ENCODE measurements at places on chromosomes 2 and 18.

DNA sequence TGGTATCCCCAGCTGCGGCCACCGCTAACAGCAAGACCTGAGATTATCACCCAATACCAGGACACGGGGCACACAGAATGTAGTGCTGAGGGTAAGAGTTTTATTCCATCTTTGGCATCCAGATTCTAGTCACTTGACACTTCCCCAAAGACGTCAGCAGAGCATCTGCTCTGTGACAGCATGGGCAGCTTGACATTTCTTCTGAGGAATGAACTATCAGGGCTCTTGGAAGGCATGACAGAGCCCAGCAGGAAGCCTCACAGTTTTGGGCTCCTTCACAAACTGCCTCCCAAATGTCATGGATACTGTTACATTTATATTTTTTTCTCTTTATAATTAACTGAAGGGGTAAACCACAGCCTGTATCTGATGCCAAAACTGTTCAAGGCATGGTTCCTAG lies 1010.7 kb downstream of the TDRD15 start:
- DNase-seq = no peak

- DNase-seq = no peak
These were observed 6.7 kb upstream of the ADCY3 start for GRCh38 chr2:24926602-24927252.

DNA sequence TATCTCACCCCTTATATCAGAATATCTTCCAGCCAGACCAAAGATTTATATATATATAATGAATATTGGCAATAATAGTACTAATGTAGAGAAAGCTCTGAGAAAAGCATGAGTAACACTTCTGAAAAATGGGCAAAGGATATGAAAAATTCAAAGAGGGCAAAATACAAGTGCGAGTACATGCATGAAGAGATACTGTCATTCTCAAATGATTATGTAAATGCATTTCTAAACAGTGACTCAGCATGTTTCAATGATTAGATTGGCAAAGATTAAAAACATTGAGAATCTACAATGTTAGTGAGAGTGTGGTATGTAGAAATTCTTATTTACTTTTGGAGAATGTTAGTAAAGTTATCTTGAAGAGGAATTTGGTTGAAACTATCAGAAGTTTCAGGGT lies 118.3 kb upstream of the NEDD4L start:
- DNase-seq = no peak

GRCh38 chr2:102342888-102343287 lies 12.7 kb upstream of the IL18R1 start:
- DNase-seq = no peak

DNA sequence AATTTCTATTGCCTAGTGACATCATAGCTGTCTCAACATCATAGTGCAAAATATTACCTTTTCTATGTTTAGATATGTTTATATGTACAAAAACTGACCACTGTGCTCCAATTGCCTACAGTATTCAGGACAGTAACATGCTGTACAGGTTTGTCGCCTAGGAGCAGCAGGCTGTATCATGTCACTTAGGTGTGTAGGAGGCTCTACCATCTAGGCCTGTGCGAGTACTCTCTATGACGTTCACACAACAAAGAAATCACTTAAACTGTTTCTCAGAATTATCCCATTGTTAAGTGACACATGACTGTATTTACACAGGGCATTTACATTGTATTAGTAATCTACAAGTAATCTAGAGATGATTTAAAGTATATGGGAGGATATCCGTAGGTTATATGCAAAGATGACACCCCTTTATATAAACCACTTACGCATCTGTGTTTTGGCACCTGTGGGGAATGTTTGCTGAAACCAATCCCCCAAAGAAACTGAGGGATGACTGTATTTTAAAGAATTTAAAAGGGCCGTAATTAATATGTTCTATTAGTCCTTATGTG lies 24.7 kb downstream of the IL1R2 start:
- no peak for DNase-seq

DNA sequence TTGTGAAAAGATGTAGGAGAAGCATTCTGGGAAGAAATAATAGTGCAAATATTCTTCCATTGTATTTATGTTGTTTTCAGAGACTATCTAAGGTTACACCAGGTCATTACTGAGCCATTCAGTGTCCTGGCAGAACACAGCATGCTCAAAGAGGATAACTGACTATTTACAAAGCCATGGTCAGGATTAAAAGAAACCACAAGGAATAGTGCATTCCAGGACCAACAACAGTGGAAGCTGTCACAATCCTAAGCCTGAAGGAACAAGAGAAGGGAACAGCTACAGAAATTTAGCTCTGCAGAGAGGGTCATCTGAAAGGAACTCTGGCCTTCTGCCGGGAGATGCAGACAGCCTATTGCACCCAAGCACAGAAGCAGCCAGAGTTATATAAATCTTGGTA lies 116.7 kb downstream of the DSC3 start:
- DNase-seq = no peak

DNA sequence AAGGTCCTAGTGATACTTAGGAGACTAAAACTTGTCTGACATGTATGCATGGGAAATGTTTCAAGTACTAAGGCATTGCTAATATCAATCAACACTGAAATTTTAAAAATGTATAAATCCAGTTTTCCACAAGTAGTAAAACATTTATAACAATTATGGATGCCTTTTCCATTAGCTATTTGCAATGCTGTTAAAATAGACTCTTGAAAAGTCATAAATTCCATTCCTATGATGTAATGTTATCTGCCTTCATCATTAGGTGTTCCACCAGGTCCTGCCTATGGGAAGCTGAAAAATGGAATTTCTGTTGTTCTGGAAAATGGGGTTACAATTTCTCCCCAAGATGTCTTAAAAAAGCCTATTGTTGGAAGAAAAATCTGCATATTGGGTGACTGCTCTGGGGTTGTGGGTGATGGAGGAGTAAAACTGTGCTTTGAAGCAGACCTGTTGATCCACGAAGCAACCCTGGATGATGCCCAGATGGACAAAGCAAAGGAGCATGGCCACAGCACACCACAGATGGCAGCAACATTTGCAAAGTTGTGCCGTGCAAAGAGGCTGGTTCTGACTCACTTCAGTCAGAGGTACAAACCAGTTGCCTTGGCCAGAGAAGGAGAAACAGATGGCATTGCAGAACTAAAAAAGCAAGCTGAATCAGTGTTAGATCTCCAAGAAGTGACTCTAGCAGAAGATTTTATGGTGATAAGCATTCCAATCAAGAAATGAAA lies 18.7 kb downstream of the ELAC1 start:
- no peak for DNase-seq

- DNase-seq = no peak
These were observed 146.5 kb upstream of the DSEL start for GRCh38 chr18:67662996-67663395.

DNA sequence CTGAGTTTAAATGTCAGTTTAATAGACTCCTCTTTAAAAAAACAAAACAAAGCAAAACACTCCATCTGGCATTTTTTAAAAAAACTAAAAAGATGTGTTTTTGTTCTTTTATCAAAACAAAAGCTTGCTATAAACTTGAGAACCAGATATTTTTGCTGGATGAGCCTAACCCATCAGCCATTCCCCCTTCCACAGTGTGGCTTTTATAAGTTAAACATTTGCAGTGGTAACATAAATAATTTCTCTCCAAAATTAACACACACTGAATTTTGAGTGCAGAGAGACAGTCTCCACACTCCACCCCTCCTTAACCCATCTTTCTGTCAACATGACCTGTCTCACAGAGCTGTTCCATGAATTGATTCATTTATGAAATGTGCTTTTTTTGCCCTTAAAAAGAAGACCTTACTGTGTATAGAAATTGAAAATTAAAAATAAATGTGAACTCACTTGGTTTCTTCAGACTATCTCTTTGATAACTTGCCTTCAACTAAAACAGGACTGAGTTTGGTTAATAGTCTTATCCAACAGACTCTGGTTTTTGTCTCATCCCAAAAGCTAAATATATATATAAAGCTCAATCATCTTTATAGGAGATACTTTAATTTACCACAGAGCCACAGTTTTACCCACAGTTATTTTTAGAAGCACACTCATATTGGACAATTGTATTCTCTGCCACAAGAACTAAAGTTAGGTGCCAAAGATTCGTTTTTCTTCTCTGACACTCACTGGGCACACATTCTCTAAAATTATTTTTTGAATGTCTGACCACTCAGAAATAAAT lies 64.8 kb upstream of the STK39 start:
- no peak for DNase-seq

DNA sequence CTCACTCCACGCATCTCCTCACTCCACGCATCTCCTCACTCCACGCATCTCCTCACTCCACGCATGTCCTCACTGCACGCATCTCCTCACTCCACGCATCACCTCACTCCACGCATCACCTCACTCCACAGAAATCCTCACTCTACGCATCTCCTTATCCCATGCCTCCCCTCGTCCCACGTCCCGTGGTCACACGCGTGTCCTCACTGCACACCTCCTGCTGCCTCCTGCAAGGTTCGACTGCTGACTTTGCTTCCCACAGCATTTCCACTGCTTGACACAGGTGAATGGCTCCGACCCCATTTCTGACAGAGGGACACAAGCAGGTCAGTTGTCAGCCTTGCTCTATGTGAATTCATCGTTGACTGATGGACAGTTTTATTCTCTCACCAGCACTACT lies 103.0 kb downstream of the USP40 start:
- no peak for DNase-seq

DNA sequence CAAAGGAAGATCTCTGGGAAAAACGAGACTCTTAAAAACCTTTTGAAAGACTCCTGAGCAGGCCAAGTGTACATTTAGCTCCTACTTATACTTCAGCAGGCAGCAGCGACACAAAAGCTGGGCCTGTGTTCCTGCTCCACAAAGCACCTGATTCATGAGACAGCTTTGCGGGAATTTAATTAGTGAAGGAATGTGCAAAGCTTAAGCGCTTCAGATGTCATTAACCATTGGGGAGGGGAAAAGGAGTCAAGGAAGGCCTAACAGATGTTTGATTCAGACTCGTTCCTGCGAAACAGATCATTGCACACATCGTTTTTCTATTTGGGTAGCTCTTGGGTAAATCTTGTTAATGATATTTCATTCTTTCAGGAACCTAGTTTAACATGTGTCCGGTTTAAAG lies 125.9 kb downstream of the MAIP1 start:
- no peak for DNase-seq

- no peak for DNase-seq
These were observed 73.7 kb downstream of the C2orf74 start for GRCh38 chr2:61235716-61236115.

- no peak for DNase-seq
These were observed 140.4 kb downstream of the ANKRD44 start for GRCh38 chr2:197170208-197170607.

All from NCI-H2107 (cell line).